Fibroblast of upper back skin (primary cell): ENCODE measurements at places on chromosomes 7 and 10.

- DNase-seq = peak; percentile 23
These were observed 161.2 kb downstream of the DGKI start for GRCh38 chr7:137685433-137686164.

DNA sequence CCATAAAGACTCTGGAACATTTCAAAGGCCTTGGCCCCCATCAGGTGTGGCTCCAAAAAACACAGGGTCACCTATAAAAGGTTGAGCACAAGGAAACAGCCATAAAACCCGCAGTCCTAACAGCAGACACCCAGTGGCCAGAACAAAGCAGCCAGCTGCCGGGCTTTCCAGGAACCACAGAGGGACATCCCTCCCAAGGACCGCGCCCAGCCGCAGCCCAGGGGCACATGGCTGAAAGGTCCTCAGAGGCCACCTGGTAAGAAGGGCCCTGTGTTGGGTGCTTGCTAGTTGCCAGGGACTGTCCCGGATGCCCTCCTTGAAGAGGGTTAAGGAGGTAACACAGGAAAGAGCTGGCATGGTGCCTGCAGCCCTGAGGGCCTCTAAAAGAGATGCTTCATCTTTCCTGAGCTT lies 32.7 kb downstream of the KCNMA1 start:
- no peak for DNase-seq

DNA sequence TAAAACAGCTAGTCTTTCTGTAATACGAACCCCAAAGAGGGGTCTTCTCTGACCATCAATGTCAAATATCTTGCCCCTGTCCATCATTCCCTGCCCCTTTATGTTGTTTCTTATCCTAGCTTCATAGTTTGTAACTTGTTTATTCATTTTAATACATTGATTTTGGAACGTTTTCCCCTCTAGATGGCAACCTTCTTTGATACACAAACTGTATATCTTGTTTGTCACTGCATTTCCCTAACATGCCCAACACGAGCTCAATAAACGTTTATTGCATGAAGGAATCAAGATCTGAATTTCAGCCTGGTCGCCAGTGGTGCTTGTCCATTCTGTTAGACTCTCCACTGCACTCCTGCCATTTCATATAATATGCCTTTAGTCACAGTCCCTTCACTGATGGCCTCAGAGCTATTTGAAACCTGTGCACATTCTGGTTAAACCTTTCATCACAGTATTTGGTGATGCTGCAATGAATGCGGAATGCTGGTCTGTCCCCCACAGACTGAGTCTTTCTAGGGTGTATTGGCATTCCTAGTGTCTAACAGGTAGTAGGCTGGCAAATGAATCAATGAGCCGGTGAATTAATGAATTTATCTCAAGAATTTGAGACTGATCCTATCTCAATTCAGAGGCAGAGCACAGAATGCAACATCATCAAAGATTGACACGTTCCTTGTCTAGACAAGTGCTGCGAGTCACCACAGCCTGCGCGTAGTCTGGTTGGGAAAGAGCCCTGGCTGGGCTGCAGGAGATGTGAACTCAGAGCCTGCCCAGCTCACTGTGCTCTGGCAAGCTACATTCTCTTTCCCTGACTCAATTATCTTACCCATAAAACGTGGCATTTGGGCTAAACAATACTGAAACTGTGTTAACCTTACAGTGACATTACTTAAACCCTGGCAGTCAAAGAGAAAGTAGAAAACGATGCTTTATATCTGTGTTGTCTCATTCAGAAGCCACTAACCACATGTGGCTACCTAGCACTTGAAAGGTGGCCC lies 55.2 kb upstream of the FRMD4A start:
- DNase-seq = peak; percentile 84

DNA sequence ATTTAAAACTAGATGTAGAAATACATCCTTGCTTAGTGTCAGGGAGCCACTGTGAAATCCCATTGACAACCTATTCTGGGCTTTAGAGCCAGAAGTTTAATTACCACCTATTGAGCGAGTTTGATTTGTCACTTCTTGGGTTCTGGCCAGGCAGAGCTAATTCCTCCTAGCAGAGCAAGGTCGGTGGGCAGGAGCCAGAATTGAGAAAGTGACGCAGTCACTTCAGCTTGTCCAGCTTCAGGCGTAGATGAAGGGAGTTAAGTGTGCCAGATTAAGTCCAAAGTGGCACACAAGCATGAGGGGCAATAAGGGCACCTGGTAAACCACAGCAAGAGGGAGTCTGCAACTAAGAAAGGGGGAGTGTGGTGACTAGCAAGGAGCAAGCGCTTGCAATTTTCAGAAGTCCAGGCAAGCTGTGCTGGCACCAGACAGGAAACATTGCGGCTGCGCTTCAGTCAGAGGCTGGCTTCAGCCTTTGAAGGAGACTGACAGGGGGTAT lies 119.4 kb downstream of the ST7 start:
- DNase-seq = peak; percentile 63

DNA sequence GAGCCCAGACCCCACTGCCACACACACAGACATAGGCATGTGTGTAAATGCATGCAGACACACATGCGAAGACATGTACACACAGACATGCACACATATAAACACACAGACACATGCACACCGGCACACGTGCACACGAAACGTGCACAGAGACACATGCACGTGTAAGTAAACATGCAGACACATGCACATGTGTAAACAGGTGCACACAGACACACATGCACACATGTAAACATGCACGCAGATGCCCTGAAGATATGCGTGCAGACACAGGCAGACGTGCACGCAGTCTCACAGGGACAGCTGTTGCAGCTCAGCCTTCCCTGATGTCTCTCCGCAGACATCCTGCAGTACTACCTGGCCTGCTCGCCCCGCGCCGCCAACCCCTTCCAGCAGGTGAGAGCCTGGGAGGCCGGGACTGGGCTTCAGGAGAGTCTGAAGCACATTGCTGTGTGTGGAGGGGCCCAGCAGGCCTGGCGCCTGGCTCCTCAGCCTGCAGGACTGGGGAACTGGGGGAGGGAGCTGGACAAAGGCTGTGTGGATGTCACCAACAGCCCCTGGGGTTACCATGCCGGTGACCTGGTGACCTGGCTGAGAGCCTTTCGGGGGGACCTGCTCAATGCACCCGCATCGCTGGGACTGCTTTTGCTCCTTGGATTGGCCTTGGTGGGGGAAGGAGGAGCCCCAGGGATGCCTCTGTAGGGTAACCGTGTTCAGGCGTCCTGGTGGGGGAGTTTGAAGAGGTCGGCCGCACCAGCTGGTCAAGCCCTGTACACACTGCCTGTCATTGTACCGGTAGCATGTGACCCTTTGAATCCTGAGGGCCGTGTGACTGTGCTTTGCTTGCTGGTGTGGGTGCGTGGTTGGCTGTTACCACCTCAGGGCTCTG lies 20.3 kb downstream of the TTYH3 start:
- DNase-seq = no peak

DNA sequence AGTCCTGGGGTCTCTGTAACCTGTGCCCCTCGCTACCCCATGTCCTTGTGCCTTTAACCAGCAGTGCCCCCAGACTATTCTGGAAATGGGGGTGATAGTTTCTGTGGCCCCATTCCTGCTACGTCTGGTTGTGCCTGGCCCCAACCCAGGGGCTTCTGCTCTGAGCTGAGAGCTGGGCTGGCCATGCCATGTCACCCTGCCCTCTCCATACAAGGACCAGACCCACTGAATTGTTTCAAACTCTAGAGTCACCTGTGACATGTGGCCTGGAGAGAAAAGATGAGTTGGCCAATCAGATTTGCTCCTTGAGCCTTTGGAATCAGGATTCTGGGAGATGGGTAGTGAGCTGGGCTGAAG lies 108.6 kb downstream of the GRK5 start:
- DNase-seq = no peak

- peak; percentile 24 for DNase-seq
These were observed 92.9 kb downstream of the SVOPL start for GRCh38 chr7:138608275-138608674.

- no peak for DNase-seq
These were observed 26.1 kb downstream of the BCCIP start for GRCh38 chr10:125849448-125849847.

- no peak for DNase-seq
These were observed 31.6 kb downstream of the ZFAND4 start for GRCh38 chr10:45640941-45641340.

- no peak for DNase-seq
These were observed 182.0 kb upstream of the PHYHIPL start for GRCh38 chr10:58994226-58995057.

DNA sequence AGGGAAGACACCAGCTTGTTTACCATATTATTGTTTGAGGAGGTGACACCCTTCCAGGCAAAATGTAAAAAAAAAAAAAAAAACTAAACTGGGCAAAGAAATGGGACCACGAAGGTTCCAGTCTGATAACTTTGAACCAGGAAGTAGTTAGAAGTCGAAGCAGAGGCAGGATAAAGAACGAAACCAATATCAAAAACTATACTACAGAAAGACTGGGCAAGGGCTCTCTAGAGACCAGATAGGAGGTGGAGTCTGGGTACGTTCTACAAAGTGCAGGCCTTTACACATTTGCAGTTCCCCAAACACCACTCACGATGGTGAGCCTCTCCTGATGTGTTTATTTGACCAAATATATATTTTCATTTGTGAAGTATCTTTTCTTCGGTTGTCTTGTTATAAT lies 125.7 kb upstream of the CDK1 start:
- no peak for DNase-seq

DNA sequence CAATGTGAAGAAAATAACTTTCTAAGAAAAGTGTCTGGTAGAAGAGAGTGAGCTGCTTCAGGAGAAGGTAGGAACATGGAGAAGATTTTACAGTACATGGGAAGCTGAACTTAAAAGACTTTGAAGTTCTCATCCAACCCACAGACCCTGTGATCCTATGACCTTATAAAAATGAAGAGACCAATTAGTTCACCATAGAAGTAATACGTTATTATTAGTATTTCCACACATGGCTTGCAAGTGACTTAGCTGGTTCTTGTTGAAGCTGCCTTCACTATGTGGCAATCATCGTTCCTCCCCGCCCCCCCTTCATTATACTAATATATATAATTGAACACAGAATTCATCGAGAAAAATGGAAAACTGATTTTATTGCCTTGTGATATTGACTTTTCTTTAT lies 129.1 kb downstream of the SND1 start:
- no peak for DNase-seq

DNA sequence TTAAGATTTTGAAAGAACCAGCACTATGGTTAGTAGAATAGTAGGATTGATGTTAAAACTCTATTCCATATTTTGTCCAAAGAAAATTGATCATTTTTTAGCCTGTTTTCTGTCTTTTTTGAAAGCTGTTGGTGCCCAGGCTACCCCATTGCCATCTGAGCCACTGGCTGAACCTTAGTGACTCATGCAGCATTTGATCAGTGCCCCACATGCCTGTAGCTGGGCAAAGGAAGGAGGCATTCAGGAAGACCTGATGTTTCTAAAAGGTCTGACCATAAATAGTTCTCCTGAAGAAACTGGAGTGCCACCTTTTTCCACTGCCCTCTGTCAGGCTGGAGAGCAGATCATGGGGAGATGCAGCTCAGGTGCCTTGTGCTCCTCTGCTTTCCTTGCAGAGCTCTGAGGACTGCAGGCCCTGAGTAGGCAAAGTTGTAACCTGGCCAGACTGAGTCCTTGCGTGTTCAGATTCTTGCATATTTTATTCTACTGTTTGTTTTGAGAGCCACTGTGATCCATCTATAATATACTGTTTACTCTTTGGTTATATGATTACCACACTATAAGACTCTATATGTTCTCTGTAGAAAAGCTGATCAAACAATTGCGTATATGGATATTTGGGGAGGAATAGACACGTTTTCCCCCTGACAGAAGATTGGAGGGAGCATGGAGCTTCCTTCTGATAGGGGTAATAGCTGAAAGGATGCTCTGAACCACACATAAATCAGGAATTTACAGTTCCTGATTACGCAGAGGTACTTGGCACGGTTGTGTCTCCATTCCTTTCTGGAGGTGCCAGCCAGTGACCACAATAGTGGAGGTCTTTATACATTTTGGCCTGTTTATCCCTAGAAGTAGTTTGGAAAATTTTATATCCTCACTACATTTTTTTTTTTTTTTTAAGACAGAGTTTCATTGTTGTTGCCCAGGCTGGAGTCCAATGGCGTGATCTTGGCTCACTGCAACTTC lies 48.9 kb upstream of the GJD4 start:
- DNase-seq = no peak

DNA sequence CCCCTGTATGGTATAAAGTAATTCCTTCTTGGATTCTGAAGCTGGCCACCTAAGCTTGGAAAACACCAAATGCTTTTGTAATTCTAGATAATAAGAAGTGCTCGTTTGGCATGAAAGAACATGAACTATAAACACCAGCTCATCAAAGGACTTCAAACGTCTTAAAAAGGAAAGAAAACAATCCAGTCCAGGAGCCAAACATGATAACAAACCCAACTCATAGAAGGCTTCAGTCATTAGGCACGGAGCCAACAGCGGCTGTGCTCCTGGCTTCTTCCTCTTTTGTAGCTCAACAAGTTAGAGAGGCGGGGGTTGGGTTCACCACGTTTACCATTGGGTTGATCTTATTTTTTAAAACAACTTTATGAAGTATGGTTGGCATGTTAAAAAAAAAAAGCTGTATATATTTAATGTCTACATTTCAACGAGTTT lies 56.4 kb upstream of the ECHDC3 start:
- no peak for DNase-seq

DNA sequence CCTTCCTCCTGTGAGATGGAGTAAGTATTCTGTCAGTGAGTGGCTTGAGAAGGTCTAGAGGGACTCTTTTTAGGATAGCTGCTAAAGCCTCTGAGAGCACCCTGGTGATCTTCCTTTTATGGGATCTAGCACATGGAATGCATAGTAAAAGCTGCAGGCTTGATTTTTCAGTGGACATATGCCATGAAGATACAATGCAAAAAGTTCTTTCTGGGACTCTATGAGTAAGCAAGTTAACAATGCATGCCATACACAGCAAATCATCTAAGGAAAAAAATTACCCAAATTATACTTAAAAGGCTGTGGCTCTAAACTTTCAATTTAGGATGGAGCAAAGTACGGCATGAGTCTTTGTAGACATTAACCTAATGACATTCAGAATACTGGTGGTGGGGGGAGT lies 154.5 kb downstream of the SGMS1 start:
- DNase-seq = peak; percentile 59

DNA sequence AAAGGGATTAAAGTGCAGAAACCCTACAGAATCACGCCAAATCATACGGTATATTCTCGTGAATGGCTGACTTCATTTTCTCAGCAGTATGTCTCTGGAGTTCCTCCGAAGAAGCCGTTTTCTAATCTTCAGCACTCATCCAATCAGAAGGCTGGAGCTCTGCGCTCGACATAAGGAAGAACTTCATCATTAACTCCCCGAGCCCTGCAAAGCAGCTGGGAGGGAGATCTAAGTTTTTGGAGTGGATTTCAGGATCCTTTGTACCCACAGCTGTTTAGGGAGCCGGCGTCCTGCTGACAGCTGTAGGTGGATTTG lies 40.7 kb upstream of the SDK1 start:
- peak; percentile 61 for DNase-seq

- no peak for DNase-seq
These were observed 1.6 kb upstream of the ARHGAP12 start for GRCh38 chr10:31930023-31930751.
